ENCODE measurements at places on chromosomes 3 and 15. TPM values are rescaled to one million over a fixed set of nuclear protein-coding genes. Genes with fewer than 3 reads are reported as not detected.

RNU5B-1 gene
- total RNA-seq: not detected

CASR gene
- not detected for total RNA-seq

FSTL1 gene
- 89.1 TPM for total RNA-seq

GOLGA8Q gene
- 1.8 TPM for total RNA-seq

GNAT1 gene
- total RNA-seq: not detected

SCAANT1 gene
- not detected for total RNA-seq

JMJD7 gene
- total RNA-seq: 18.8 TPM

ITIH1 gene
- not detected for total RNA-seq

LRTM1 gene
- not detected for total RNA-seq

GRCh38 chr3:116288485-116288884 is 156.8 kb downstream of the LSAMP start:
- H3K27me3 ChIP-seq: no peaks in the 10 kb centered on the region
- H3K36me3 ChIP-seq: no peaks in the 10 kb centered on the region
- H3K27ac ChIP-seq: no peak overlapping the region
- no peak overlapping the region for H3K4me3 ChIP-seq

DNA sequence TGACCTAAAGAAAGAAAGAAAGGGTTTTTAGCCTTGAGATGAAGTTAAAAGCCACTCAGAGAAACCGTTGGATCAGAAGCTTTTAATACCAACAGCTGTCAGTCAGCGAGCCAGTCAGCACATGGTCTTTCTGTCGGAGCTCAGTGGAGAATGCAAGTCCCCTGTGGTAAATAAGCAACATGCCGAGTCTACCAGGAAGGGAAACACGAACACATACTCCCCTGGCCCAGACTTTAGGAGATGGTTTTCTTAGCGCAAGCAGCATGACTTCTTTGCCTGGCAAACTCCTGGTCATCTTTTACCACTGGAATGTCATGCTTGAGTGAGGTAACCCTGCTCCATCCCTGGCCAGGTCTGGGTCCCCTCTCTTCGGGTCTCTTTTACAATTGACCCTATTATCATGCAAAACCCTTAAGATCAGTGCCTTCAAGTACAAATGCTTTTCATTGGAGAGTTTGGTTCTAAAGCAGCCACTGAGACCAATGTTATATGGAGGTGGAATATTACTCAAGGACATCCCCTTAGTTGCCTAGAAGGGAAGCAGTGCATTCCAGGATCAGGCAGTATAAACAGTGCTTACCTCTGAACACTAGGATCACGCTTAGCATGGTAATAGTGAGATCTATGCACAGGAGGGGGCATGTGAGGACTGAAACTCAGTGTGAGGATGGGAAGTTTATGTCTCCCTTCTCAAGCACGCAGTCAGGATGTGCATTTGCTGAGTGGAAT is 28.2 kb downstream of the SLCO3A1 start:
- no peak for DNase-seq

DNA sequence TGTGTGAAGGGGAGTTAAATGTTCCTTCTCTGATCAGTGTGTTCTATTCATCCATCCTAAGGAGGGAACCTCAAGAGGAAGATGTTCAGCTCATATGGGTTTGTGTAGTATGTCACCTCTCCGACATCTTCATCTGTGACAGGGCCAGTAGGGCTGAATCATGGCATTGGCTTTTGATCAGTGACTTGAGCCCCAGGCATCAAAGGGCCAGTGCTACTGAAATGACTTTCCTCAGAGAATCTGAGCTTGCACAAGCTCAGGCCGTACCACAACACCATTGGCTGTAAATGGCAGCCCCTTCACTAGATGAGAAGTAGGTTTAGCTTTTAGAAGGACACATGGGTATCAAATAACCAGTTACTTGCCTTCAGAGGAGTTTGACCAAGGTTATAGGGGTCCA is 183.2 kb upstream of the NR2E3 start:
- H3K27me3 ChIP-seq: peaks cover 93% of the 10 kb centered on the region
- no peaks in the 10 kb centered on the region for H3K4me1 ChIP-seq
- no peak for DNase-seq
- no peaks in the 10 kb centered on the region for H3K36me3 ChIP-seq
- H3K4me3 ChIP-seq: no peak overlapping the region
- H3K27ac ChIP-seq: no peak overlapping the region

- H3K27me3 ChIP-seq: no peaks in the 10 kb centered on the region
- no peak overlapping the region for H3K27ac ChIP-seq
- no peak for DNase-seq
Measured at GRCh38 chr3:120218981-120219380, 66.0 kb downstream of the GPR156 start.

DNA sequence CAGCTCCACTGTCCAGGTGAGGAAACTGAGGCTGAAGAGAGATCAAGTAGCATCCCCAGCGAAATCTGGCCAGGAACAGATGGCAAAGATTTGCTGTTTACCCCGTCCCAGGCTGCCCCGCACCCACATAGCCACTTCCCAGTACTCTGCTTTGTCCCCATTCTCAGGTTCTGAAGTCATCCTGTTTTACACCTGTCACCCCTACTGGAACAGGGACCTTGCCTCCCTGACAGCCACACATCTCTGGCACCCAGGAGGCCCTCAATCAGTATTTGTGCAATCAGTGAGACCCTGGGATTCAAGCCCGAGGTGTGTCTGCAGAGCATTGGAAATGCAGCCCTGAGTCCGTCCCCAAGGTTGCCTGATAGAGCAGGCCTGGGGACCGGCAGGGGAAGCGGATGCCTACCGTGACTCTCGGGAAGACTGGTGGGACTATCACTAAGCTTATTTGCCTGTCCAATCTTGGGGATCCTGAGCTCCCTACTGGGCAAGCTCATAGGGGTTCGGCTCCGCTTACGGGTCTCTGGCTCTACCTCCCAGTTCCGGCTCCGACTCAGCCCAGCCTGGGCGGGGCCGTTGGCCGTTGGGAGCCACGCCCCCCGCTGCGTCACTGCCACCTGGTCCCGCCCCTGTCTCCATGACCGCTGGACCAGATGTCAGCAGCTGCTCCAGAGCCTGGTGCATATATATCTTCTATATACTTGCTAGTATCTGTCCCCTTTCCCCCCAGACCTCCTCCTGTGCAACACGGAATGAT is 17.5 kb upstream of the FANCD2 start:
- H3K4me3 ChIP-seq: peak overlapping the region; percentile 48
- peaks cover 12% of the 10 kb centered on the region for H3K4me1 ChIP-seq
- no peaks in the 10 kb centered on the region for H3K27me3 ChIP-seq
- H3K36me3 ChIP-seq: no peaks in the 10 kb centered on the region
- peak; percentile 80 for DNase-seq

DNA sequence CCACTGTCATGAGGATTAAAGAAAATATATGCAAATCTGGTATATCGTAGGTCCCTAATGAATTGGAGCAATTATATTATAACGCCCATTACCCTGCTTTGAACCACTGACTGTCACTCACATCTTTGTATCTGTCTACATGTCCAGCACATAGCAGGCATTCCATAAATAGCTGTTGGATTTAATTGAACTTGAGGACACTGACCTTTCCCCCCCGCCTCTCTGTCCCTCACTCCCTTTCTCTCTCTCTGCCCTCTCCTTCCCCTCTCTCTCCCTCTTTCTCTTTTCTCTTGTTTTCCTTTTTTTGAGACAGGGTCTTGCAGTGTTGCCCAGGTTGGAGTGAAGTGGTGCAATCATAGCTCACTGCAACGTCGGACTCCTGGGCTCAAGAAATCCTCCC is 233.0 kb downstream of the CD47 start:
- no peak overlapping the region for H3K4me3 ChIP-seq
- no peaks in the 10 kb centered on the region for H3K4me1 ChIP-seq
- peaks cover 11% of the 10 kb centered on the region for H3K27me3 ChIP-seq
- H3K36me3 ChIP-seq: no peaks in the 10 kb centered on the region
- H3K27ac ChIP-seq: no peak overlapping the region

- no peak overlapping the region for H3K4me3 ChIP-seq
- no peak overlapping the region for H3K27ac ChIP-seq
- no peak for DNase-seq
- no peaks in the 10 kb centered on the region for H3K36me3 ChIP-seq
- H3K4me1 ChIP-seq: no peaks in the 10 kb centered on the region
- peaks cover 4% of the 10 kb centered on the region for H3K27me3 ChIP-seq
Measured at GRCh38 chr3:5690904-5691532, 503.5 kb downstream of the EDEM1 start.

DNA sequence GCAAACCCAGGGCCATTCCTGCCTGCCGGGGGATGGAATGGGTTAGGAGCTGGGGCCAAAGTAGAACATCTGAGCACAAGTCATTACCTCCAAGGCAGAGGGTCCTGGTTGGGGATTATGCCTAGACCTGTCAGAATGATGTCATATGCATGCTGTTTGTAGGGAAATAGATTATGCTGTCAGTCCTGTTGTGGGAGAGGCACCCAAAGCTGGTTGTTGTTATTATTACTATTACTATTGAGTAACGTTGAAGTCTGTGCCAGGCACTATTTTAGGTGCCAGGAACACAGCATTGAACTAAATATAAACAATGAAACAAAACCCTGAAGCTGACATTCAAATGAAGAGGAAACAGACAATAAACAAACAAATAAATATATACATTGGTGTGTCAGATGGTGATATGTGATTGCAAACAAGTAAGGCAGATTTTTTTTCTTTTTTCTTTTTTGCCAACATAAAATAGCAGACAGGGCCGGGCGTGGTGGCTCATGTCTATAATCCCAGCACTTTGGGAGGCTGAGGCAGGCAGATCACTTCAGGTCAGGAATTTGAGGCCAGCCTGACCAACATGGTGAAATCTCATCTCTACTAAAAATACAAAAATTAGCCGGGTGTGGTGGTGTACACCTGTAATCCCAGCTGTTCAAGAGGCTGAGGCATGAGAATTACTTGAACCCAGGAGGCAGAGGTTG is 2.0 kb downstream of the P4HTM start:
- H3K4me3 ChIP-seq: no peak overlapping the region
- H3K36me3 ChIP-seq: no peaks in the 10 kb centered on the region
- peaks cover 3% of the 10 kb centered on the region for H3K4me1 ChIP-seq
- DNase-seq: no peak
- H3K27ac ChIP-seq: no peak overlapping the region

DNA sequence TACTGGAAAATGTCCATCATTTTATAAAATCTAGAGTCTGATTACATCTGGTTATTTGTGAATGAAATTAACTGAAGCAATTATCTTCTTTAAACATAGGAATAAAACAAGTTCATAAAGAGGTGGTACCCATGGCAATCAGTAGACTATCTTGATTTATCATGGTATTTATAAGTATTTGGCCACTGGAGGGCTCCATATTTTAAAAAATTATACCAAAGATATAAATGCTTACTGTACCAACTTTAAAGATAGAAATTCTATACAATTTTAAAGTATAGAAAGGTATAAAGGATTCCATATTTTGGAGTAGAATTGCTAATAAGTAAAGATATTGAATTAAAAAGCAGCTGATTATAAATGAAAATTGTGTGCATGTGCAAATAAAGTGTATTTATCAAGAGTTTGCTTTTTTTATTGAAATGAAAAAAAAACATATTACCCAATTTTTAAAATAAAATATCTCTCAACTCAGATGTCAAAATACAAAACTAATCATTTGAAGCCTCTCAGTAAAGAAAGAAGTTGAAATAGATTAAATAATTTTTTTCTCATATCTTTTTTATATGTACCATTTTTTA is 105.3 kb downstream of the BBX start:
- H3K4me1 ChIP-seq: peaks cover 12% of the 10 kb centered on the region
- no peak overlapping the region for H3K4me3 ChIP-seq
- no peaks in the 10 kb centered on the region for H3K27me3 ChIP-seq
- H3K27ac ChIP-seq: no peak overlapping the region
- H3K36me3 ChIP-seq: no peaks in the 10 kb centered on the region
- peak; percentile 4 for DNase-seq

DNA sequence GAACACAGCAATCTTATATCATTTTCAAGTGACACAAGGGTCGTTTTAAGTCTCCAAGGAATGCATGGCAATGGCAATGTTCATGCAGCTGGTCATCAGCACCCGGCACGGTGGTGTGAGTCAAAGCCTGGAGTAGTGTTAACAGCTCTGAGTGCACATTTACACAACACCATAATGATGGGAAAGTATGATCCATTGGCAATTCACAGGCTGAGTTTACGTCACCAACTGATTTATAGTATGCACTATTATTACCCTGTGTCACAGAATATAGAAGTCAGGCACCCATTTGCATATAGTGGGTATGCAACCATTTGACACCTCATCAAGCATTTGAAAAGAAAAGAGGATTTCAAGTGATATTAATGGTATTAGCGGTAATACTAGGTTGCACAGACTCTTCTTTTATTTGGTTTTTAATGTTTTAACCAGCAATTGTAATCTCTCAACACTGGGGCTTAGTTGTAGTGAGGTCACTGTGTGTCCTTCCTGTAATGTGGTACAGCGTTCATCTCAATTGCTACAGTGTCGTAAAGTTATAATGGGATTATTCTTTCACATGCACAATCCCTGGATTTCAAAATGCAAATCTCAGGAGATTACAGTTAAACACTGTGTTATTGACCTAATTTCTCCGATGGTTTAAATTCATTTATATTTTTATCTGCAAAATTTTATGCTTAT is 113.8 kb downstream of the C3orf38 start:
- H3K27me3 ChIP-seq: no peaks in the 10 kb centered on the region
- no peak overlapping the region for H3K27ac ChIP-seq
- peaks cover 21% of the 10 kb centered on the region for H3K4me1 ChIP-seq
- no peaks in the 10 kb centered on the region for H3K36me3 ChIP-seq
- H3K4me3 ChIP-seq: no peak overlapping the region

DNA sequence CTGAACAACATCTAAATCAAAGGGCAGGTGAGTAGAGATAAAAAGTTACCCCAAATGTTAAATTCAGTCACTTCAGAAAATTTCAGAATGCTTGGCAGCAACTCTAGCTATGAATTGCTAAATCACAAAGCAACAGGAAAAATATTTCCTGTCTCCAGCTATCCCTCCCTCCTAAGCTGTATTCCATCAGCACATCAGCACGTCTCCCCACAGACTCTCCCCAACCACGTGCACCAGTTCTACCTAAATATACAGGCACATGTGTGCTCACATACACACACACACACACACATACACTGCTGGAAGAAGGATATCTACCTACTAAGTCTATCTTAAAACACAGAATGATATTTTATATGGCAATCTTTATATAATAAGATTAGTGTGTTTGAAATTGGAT is 177.1 kb upstream of the ARHGEF26 start:
- H3K4me1 ChIP-seq: no peaks in the 10 kb centered on the region
- no peak for DNase-seq
- peaks cover 3% of the 10 kb centered on the region for H3K27me3 ChIP-seq
- no peak overlapping the region for H3K27ac ChIP-seq
- H3K36me3 ChIP-seq: no peaks in the 10 kb centered on the region
- no peak overlapping the region for H3K4me3 ChIP-seq

DNA sequence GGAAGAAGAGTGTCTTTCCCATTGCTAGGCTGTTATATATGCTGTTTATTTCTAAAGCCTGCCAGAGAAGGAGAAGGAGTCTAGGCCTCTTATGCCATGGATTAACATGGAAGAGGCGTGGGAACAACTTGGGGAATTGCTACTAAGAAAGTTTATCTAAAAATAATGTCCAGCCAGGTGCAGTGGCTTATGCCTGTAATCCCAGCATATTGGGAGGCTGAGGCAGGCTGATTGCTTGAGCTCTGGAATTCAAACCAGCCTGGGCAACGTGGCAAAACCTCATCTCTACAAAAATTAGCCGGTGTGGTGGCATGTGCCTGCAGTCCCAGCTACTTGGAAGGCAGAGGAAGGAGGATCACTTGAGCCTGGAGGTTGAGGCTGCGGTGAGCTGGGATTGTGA is 51.7 kb upstream of the ARPP19 start:
- no peaks in the 10 kb centered on the region for H3K27me3 ChIP-seq
- DNase-seq: no peak
- no peak overlapping the region for H3K4me3 ChIP-seq
- no peak overlapping the region for H3K27ac ChIP-seq
- no peaks in the 10 kb centered on the region for H3K36me3 ChIP-seq
- no peaks in the 10 kb centered on the region for H3K4me1 ChIP-seq

All from A673 (cell line).